ENCODE measurements at places on chromosomes 2 and 18.

- DNase-seq: no peak
- no peak overlapping the region for H3K4me3 ChIP-seq
- H3K4me1 ChIP-seq: no peaks in the 10 kb centered on the region
- no peak overlapping the region for H3K27ac ChIP-seq
- H3K36me3 ChIP-seq: no peaks in the 10 kb centered on the region
- H3K27me3 ChIP-seq: no peaks in the 10 kb centered on the region
Observed at GRCh38 chr2:120005834-120006521, 6.9 kb upstream of the EPB41L5 start.

GRCh38 chr18:79394534-79395307 lies 1.0 kb upstream of the NFATC1 start:
- H3K27me3 ChIP-seq: peaks cover 2% of the 10 kb centered on the region
- H3K36me3 ChIP-seq: no peaks in the 10 kb centered on the region
- DNase-seq: peak; percentile 41
- no peak overlapping the region for H3K4me3 ChIP-seq

DNA sequence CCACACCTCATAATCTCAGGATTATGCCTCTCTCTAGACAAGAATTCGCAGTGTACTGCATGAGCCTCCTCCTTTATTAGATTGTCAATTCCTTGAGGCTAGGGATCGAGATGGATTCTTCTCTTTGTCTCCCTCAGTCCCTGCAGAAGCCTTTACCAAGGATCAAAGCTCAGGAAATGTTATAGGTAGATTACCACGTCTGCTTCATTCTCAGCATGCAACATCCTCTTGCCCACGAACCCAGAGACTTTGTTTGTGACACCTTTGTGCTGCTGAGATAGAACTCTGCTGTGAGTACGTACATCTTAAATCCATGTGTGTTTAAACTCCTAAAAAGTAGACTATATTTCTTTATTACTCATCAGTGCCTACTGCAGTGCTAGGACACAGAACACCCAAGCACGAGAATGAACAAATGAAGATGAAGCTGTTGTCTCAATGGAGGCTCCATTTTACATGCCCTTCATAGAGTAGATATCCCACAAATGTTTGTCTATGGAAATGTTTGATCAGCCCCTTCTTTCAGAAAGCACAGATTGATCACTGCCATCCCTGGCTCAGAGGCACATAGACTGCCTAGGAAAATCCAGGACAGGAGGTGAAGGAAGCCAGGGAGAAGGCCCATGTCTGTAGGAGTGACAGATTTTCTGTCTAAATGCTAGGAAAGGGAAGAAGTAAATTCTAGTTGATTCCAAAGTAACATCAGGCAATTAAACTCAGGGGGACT lies 98.8 kb upstream of the KLHL29 start:
- no peaks in the 10 kb centered on the region for H3K27me3 ChIP-seq
- DNase-seq: no peak
- no peak overlapping the region for H3K4me3 ChIP-seq
- no peaks in the 10 kb centered on the region for H3K4me1 ChIP-seq

DNA sequence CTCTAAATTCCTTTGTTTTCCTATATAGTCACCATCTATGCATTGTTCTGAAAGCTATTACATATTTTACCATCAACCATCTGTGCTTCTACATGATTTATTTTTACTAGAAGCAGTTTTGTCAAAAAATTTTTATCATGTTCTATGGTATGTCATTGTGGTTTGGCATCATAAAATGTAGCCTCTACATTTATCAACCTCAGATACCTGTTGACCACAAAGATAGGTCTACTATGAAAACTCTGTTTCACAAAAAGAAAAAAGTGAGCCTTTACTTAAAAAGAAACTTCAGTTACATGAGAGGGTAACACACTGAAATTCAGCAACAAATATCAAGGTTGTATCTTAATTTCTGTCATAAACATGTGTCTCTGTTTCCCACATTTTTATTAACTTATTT lies 3.7 kb downstream of the BCL2 start:
- no peaks in the 10 kb centered on the region for H3K36me3 ChIP-seq
- H3K4me3 ChIP-seq: peak overlapping the region; percentile 97
- H3K4me1 ChIP-seq: peaks cover 80% of the 10 kb centered on the region
- no peaks in the 10 kb centered on the region for H3K27me3 ChIP-seq

- H3K27ac ChIP-seq: no peak overlapping the region
- no peak overlapping the region for H3K4me3 ChIP-seq
- no peaks in the 10 kb centered on the region for H3K27me3 ChIP-seq
Observed at GRCh38 chr2:27795868-27796277, 24.4 kb downstream of the MRPL33 start.

All from CD4-positive, CD25-positive, alpha-beta regulatory T cell (primary cell).